Right renal cortex interstitium (tissue), 3 donors: ENCODE measurements at places on chromosomes 12 and 14. TPM values are rescaled to one million over a fixed set of nuclear protein-coding genes. Genes with fewer than 3 reads are reported as not detected.

OR6C2 gene
- polyA plus RNA-seq: not detected

- no peak for DNase-seq
Measured at GRCh38 chr12:125189015-125189414, 123.8 kb downstream of the AACS start.

DNA sequence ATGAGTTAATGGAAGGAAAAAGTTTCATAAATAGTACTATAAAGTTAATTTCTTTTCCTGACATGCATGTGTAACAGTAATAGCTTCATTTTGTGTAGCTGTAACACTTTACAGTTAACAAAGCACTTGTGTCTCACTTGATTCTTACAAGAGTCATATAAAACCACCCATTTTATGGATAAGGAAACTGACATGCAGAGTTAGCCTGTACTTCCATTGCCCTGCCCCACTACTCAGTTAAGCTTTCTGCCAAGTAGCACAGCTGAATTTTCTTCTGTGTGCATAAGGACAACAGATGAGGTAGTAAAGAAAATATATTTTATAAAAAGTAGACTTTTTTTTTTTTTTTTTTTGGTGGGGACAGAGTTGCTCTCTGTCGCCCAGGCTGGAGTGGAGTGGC, 32.2 kb downstream of the ANO6 start:
- no peak for DNase-seq

DNA sequence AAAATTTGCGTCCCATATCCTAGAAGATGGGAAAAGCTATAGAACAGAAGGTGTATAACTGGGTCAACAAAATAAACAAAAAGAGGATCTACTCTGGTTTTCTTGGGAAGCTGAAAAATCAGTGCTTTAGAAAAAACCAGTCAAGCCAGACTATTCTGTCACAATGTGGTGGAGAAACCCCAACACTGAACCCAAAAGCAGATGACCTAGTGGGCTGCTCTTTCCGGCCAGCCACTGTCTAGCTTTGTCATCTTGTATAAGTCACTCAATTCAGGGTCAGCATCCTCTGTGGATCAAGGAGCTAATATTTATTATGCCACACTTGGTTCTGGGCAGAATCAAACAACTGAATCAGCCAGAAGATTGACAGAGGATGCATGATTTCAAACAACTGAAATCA, 26.6 kb upstream of the TMCC3 start:
- DNase-seq: no peak

DNA sequence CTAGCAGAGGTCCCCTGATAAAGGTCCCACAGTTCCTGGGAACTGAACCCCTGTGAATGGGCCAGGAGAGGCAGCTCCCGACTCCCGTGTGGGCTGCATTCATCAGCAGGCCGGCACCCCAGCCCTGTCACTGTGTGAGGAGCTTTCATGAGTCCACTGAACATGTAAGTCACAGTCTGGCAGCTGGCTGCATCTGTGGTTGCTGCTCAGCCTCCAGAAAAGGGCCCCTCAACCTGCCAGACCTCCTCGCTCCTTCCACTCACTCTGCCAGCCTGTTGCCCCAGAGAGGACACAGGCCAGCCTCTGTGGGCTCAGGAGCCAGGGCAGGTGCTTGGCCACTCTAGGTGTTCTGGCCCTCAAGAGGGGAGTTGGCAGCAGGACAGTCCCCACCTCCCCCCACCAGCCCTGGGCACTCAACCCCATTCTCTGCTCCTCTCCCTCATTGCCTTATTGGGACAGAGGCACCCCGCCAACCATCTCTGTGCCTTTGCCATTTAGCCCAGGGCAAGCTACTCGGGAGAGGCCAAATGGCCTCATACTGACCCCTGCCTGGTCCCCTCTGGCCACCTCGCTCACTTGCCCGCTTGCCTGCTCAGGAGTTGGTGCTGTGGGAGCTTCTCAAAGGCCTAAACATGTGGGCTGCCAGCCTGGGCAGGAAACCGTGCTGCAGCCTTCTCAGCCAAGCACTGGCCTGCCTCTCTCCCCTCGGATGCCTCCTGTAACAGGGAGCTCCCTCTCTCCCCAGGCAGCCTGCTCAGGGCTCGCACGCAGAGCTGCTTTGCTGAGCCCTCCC, 1.9 kb downstream of the RTL1 start:
- no peak for DNase-seq

- no peak for DNase-seq
Measured at GRCh38 chr12:57985685-57986084, 44.3 kb downstream of the ATP23 start.

DNA sequence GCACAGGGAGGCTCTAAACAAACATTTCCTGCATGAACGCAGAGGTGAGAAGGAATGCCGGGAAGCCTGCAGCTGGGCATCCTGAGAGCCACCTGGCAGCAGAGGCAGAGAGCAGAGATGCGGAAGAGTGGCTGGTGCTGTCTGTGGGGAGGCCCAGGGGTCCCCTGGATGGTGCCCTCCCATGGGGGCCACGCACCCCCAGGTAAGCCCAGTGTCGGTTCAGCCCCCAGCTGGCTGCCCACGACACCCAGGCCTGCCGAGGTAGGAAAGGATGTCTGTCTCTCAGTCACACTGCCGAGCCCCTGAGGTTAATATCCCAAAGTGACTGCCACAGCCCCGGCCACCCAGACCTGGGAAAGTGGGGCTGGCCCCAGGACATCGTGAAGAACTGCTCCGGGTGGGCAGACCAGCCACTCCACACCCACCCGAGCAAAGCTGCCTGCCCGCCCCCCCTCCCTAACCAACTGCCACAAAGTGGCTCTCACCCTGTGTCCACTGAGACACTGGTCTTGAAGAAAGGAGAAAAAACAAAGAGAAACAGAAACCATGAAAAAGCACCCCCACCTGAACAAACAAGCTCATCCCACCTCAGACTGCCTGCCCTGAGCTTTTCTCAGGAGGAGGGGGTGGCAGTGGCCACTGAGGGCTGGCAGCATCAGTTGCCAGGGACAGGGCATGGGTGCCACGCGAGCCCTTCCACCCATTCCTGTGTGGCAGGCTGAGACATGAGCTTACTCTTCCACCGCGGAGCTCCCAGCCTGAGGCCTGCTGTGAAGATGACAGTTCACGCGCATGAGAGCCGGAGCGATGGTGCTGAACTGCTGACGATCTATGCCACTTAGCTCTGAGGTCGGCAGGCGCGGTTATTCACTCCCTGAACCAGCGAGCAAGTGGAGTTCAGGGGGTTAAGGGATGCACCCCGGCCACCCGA, 40.8 kb downstream of the CCDC88C start:
- DNase-seq: no peak

FGD4 gene
- 16.1 TPM for polyA plus RNA-seq

DNA sequence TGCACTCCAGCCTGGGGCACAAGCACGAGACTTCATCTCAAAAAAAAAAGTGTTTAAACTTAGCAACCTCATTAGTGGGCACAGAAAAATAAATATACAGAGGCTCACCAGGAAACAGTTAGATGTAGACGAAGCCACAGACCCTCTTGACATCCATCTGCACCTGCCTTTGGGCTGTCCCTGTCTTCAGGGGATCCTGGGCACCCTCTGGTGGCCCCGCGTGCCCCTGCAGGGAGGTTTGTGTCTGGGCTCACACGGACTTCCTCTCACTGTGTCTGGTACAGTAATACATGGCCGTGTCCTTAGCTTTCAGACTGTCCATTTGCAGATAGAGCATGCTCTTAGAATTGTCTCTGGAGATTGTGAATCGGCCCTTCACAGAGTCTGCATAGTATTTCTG, 916.5 kb downstream of the TMEM121 start:
- DNase-seq: no peak
